ENCODE measurements at places on chromosomes 3 and 15. TPM values are rescaled to one million over a fixed set of nuclear protein-coding genes. Genes with fewer than 3 reads are reported as not detected.

- no peak for DNase-seq
These were observed 238.2 kb upstream of the C2CD4B start for GRCh38 chr15:62403164-62403809.

DNA sequence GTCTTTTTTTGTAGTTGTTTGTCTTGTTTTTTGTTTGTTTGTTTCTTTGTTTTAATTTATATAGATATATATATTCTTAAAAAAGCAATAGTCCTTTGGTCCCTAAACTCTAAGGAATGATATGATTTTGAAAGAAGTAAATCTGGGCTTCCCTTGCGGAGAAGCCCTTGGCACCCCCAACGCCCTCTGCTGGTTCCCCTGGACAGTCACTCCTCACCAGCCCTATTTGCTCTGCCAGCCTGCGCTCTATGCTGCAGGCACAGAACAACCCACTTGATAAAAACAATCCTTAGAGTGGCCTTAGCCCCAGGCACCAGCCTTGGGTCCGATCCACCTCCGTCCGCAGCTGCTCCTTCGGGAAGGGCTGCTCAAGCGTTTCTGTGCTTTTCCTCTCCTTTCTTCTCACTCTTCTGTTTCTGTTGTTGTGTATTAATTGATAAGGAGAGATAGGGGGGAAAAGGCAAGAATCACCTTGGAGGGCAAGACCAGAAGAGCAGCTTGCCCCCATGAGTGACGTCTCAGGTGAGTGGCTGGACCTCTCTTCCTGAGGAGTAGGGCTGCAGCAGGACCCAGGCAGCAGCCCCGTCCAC lies 13.7 kb upstream of the PARP6 start:
- DNase-seq = peak; percentile 72

DNA sequence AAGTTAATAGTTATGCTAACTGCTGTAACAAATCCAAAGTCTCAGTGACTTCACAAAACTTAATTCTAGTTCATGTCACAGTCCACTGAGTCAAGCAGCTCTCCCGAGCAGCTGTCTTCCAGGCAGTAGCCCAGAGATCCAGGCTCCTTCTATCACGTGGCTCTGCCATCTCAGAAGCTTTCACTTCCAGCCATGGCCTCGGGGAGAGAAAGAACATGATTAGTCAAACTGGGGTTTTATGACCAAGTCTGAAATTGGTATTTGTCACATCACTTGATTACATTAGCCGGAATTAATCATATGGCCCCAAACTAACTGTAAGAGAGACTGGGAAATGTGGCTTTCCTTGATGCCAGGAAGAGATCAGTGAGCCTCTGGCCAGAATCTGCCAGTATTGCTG lies 70.2 kb upstream of the DGKG start:
- no peak for DNase-seq

GRCh38 chr15:101431301-101431700 lies 58.2 kb downstream of the PCSK6 start:
- DNase-seq = no peak

Gene IL20RB
- 1.5 TPM for total RNA-seq

DNA sequence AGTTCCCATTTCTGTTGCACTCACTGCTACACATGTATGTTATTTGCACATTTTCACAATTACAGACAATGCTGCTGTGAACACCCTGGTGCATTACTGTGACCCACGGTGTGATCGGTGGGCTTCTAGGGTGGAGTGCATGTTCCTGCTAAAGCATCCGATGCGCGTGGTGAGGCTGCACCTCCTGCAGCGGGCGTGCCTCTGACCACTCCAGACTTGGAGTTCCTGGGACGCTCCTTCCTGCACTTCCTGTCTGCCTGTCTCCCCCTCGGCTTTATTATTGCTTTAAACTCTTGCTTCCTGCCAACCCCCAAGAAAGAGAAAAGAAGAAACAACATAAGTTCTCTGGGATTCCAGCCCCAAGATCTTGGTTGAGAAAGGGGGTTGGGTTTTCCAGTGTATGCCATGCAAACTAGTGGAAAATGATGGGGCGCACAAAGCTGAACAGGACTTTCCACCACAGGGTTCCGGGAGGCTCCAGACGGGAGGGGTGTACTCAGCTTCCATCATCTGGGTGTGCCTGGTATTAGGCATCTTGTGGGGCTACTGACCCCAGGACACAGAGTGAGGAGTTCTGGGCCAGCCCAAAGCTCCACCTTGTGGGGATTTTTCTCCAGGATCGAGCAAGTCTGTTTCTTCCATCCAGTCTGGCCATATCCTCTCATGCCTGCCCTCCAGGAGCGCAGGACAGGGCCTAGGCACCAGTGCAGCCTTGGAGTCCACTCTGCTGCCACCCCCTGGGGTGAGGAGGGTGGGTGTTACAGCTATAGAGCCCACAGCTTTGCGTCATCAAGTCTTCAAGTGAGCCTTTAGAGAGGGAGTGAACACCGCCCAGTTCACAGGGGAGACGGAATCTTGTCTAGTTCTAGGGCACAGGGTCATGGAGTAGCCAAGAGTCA lies 11.2 kb downstream of the RPL32 start:
- peak; percentile 52 for DNase-seq

GRCh38 chr15:85828126-85828525 lies 33.4 kb upstream of the KLHL25 start:
- DNase-seq = no peak

Gene FAM219B
- total RNA-seq = 60.3 TPM

Data from H9 (cell line).